Upper lobe of left lung (tissue), 6 donors: ENCODE measurements at places on chromosomes 12 and 14. TPM values are rescaled to one million over a fixed set of nuclear protein-coding genes. Genes with fewer than 3 reads are reported as not detected.

DNA sequence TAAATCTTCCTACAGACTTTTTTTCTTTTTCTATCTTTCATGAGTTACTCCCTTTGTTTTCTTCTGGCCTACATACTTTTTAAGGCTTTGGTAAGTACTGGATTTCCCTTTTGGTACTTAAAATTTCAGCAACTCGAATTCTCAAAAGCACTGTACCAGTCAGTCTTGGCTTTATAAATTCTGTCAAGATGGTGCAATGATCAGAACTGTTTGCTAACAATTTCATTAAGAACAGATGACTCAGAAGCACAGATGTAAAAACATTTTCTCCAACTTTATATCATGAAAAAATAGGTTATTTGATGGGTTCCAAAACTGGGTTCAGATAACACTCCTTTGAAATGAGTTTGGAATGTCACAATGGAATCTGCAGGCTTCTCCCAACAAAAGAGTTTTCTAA is 1961.8 kb upstream of the FLRT2 start:
- DNase-seq: no peak
- H3K27me3 ChIP-seq: no peaks in the 10 kb centered on the region
- no peaks in the 10 kb centered on the region for H3K36me3 ChIP-seq
- H3K27ac ChIP-seq: no peak overlapping the region

DNA sequence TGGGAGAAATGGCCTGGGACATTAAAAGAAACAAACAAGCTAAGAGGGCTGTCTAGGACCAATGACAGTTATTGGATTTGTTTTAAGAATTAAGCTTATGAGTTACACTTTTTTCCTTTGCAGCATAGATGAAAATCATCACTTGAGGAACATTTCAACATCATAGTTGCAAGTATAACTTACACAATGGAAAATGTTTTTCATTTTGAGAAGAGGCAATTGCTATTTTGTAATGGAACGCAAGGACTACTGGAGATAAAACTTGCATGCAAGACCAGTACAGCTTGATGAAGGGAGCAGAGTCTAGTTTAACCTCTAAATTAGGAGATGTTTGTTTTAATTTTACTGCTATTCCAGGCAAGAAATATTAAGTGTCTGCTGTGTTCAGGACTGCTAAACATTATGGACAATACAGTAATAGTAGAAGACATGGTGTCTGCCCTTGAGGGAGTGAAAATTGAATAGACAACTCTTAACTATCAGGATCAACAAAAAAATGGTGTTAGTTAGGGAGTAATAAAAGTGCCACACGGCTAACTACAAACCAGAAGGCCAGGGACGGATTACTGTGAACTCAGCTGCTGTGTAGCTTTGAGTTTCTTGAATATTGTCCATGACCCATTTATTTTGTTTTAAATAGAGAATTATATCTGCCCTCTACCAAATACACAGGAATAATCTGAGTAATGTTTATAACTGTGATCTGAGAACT is 374.5 kb downstream of the RAD51B start:
- H3K36me3 ChIP-seq: no peaks in the 10 kb centered on the region
- H3K4me3 ChIP-seq: no peak overlapping the region
- peak overlapping the region; percentile 51 for H3K27ac ChIP-seq
- no peak for DNase-seq

Gene NPAS3
- 0.77 TPM for total RNA-seq

Gene HSPB8
- total RNA-seq: 57.0 TPM
